ENCODE measurements at places on chromosomes 6 and 20.
A peak's percentile ranks its signal among the peaks of the same experiment; 100 is the strongest.

- DNase-seq: no peak
These were observed 3.1 kb upstream of the LAMA5 start for GRCh38 chr20:62370115-62370806.

- DNase-seq: no peak
These were observed 2.0 kb upstream of the DDR1 start for GRCh38 chr6:30882204-30882758.

DNA sequence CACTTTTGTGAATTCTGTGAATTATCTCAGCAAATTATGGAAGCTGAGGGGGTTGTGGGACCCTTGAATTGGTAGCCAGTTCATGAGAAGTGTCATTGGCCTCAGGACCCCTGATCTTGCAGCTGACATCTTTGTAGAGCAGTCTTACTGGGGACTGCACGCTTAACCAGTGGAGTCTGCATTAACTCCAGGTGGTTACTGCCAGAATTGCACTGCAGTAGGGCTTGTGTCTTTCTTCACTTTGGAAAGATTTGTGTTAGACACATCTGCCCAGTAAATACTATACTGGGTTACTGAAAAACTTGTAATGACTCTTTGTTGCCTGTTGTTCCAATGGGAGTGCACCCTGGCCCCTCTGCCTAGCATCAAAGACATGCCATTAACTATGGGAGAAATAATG is 21.2 kb upstream of the CDKN1A start:
- DNase-seq: no peak

DNA sequence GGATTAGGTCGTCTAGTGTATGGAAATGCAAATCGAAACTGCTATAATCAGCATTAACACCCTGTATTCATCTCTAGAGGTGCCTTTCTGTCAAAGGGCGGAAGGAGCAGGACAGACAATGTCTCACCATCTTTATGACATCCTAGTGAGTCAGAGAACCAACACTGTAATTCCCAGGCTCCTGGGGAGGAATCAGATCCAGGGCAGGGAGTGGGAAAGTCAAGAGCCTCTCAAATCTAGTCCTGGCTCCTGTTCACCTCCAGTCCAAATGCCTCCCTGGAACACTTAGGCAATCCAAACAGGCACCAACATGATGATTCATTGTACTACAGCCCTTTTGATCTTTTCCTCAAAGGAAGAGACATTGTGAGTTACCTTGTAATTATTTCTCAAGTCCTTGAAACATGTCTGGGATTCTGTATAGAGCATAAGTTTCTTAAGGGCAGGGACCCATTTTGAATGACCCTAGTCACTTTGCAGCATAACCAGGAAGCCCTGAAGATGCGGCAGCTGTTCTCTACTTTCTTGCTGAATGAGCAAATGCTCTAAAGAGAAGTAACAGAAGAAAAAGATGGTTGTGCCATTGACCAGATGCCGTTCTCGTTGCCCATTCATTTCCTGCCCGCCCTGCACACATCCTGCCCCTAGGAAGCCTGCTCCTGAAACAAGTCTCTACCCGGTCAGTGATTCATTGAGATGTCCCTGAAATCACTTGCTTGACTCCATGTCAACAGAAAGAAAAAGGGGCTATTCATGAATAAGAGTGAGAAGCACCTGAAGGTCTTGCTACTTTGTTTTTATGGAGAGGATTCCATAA is 112.8 kb upstream of the JARID2 start:
- DNase-seq: peak; percentile 35

DNA sequence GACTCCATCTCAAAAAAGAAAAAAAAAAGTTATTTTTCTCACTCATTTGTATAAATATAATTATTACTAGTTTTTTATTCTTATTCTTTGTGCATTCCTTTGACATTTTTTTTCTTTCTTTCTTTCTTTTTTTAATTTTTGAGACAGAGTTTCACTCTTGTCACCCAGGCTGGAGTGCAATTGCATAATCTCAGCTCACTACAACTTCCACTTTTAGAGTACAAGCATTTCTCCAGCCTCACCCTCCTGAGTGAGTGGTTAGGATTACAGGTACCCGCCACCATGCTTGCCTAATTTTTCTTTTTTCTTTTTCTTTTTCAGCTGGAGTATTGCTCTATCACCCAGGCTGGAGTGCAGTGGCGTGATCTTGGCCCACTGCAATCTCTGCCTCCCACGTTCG is 51.4 kb upstream of the JARID2 start:
- DNase-seq: no peak

DNA sequence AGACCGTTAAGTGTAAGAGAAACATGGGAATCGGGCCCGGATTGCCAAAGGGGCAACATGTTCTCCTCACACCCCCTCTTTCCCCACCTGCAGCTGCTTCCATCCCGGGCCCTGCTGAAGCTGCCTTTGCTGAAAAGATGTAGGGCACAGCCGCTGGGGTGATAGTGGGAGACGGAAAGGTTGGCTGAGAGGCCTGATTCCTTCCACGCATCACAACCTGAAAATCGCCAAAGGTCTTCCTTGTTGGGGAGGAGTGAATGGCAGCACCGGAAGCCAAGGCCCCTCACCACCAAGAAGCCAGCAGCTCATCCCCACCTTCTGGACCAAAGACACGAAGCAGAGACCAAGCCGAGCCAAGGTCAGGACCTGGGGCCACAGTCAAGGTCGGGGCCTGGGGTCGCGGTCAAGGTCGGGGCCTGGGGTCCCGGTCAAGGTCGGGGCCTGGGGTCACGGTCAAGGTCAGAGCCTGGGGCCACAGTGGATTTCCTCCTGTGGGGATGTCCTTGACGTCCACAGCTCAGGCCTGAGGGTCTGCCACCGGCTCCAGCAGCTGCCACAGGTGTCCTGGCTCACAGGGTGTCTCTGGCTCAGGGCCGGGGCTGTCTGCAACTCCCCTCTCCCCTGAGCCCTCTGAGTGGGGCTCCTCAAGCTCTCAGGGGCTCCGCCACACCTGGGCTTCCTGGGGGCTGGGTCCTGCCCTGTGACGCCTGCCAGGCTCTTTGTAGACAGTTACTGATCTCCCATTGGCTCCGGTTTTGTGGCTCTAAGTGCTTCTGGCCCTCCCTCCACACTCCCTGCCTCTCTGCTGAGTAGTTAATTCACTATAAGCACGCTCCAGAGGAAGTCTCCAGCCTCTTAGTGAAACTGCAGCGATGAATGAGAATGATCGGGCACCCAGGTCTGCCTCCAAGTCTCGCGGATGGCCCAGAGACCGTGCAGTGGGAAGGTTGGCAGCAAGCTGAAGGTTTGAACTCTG is 5.5 kb upstream of the CHRNA4 start:
- DNase-seq: no peak

- DNase-seq: no peak
These were observed 68.2 kb downstream of the NOX3 start for GRCh38 chr6:155387481-155387880.

GRCh38 chr20:10487142-10488136 is 52.3 kb downstream of the SLX4IP start:
- no peak for DNase-seq

DNA sequence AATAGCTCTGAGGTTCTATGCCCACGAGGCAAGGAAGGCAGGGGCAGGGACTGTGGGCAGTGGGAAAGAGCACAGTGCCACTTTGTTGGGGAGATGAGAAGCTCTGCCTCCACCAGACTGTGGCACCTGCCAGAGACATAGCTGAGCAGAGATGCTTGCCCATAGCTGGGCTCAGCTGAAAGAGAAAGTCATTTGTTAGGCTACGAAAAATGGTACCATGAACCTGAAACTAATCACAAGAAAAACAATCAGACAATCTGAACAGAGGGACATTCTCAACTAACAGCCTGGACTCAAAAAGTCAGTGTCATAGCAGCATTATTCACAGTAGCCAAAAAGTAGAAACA is 32.9 kb upstream of the TCP11 start:
- no peak for DNase-seq

DNA sequence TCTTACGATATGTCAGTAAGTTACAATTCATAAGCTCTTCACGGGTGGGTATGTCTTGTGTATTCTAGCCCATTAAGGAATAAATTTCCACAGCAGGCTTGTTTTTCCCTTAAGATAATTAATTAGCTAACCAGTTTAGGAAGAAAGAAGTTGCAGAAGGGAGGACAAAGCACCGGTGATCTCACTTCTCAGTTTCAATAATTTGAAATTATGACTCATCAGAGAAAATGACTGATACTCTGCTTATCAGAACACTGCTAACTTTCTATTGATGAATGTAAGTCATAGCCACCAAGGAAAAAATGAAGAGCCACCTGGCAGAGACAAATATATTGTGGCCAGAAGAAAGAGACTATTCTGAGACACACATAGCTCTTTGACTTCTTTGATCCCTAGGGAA is 35.0 kb upstream of the ENTPD6 start:
- DNase-seq: no peak

- DNase-seq: no peak
These were observed 21.0 kb downstream of the BLOC1S5 start for GRCh38 chr6:8043221-8043620.

- DNase-seq: no peak
These were observed 361.5 kb downstream of the EPM2A start for GRCh38 chr6:145373826-145374225.

DNA sequence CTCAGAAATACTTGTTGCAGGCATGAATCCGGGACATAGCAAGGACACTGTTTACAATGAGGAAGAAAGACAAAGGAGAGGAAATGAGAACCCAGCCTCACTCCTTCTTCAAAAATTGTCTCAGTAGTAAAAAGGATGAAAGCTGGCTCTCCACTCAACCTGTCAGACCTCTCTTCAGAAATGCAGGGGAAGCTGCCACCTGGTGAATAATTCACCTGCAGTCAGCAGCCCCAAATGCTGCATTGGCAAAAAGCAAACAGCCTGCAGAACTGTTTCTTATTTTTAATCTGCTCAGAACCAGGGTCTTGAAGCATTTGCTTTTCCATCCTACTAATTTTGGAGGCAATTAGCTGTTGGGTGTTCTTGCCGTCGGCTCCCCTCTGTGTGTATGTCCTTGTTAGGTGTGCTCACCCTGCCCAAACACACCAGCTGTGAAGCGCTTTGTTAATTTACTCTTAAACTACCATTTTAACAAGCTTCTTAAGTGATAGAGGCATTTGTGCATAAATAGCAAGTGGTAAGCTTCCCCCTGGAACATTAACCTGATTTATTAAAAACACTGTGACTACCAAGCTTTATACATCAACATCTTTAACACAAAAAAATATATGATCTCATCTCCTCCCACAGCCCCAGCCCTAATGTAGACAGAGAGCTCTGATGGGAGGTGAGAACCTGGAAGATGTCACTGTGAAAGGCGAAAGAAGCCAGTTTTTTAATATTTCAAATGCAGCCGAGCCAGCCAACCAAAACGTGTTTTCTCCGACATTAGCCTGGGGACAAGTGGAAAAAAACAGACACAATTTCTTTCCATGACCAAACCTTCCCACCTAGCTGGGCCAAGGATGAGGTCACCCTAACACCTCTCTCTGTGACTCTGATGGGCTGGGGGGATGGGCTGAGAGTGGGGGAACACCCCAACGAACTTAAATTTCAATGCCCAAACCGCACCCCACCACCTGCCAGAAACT is 451.0 kb upstream of the SULF2 start:
- DNase-seq: no peak

GRCh38 chr6:16823718-16824352 is 62.6 kb upstream of the ATXN1 start:
- no peak for DNase-seq

GRCh38 chr20:15316556-15316955 is 979.1 kb upstream of the FLRT3 start:
- DNase-seq: no peak

DNA sequence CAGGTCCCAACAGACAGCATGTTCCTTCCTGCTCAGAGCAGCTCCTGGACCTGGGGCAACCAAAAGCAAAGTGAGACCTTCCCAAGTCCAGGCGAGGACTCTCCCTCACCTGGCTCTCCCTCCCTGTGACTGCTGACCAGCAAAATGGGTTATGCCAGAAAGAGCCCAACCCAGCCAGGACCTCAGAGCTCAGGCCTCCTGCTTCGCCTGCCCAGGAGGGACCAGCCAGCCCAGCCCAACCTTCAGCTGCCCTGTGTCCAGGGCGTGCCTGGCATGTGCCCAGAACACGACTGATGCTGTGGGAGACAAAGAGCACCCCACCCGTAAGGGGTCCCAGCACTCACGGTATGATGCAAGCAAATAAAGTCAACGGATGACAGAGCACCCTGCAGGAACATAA is 74.0 kb upstream of the CST7 start:
- DNase-seq: no peak

DNA sequence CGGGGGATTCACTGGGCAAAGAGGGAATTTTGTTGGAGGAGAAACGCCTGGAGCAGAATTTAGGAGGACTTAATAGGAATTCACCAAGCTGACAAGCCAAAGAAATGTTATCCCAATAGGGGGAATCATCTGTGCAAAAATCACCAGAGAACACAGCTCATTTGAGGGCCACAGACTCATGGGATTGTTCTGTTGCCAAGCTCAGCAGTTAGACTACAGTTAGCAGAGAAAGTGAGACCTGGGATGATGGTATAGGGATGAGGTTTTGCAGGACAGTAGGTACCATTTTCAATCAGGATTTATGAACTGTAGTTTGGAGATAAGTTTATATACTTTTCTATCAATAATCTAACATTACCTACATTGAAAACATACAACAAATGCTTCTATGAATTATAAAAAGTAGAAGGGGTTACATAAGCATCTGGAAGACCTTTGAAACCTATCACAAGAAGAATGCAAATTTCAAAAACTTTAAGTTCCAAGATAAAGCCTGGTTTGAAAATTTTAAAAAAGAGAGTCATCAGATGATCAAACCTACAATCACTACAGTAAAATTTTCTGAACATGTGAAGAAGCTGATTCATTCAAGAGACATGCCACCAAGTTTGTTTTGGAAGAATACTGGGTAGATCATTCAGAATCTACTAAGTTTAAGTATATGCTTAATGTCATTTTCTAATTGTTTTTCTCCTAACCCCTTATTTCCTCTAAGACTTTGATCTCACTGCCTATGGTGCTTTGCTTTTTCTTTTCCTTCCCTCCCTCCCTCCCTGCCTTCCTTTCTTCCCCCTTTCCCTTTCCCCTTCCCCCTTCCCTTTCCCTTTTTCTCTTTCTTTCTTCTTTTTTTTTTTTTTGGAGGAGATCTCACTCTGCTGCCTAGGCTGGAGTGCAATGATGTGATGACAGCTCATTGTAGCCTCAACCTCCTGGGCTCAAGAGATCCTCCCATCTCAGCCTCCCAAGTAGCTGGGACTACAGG is 81.5 kb downstream of the KIF13A start:
- DNase-seq: no peak

GRCh38 chr6:20837189-20837588 is 302.9 kb downstream of the CDKAL1 start:
- no peak for DNase-seq

- no peak for DNase-seq
These were observed 11.6 kb downstream of the LAMA5 start for GRCh38 chr20:62355516-62355877.

DNA sequence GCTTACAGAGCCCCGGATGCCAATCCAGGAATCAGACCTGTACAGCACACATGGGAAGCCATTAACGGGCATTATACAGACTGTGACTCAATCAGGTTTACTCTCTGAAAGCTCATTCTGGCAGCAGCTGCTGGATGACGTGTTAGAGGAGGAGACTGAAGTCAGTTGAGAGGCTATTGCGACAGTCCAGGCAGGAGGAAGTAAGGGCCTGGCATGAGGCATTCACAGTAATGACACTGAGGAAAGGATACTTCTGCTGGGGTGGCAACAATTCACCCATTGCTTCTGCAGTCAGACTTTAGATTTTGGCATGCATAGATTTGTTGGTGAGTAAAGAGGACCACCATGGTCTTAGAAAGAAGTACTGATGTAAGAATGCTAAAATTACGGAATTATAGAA is 151.0 kb upstream of the HEY2 start:
- DNase-seq: no peak
